ENCODE measurements at places on chromosomes 7 and 10.

DNA sequence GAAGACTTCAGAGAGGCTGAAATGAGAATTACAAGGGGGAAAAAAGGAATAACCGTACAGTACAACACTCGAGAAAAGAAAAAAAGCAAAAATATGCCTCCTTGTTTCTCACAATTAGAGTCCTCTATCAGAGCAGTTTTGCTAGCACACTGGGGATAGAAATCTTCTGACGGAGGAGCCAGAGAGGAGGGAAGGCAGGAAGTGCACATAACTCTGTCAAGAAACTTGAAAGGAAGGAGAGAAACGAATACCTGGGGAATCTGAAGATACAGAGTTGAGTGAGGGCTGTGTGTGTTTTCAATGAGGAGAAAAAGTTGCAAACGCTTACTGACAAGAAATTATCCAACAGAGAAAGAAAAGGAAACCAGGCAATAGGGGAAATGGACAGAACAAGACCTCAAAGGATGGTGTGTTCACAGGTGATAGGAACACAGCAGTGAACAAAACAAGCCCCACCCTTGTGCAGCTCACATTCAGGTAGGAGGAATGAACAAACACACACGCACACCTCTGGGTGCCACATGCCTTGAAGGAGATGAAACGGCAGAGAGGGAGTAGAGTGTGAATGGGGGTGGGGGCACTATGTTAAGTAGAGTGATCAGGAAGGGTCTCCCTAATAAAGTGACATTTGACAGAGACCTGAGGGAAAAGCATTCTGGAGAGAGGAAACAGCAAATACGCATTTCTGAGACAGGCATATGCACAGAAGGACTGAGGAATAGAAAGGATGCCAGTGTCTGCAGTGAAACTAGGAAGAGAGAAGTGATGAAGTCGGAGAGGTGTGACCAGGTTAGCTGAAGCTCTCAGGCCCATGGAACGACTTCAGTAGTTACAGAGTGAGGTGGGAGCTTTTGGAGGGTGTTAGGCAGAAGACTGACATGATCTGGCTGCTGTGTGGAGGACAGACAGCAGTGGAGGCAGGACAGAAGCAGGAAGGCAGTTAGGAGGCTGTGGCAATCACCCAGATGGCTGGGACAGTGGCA, 46.7 kb upstream of the SPOCK2 start:
- DNase-seq: no peak

DNA sequence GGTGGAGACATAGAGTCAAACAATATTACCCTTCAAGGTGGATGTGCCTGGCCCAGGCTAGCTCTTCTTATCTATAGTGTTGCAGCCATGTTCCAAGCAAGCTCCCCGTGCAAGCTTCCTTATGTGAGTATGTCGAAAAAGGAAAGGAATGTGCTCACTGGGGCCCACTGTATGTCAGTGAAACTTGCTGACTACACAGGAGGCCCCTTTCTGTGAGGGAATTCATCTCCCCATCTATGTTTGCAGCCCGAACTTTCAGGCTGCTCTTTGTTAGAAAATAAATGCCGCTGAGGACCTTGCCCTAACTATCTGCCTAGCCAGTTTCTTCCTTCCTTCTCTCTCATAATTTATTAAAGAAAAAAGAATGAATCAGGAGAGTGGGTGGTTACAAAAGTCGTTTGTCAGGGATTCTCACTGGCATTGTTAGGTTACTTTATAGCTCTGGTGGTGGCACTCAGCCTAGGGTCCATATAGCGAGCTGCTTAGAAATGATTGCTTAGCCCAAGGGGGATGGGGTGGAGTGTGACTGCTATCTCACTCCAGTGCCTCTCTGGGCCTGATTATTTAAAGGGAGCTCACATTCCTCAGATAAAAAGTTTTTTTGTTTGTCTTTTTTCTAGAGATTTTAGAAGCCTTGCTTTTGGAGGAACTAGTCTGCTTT, 302.1 kb downstream of the ABCA13 start:
- DNase-seq: no peak

GRCh38 chr10:68550747-68551411, 9.3 kb upstream of the TET1 start:
- DNase-seq: peak; percentile 7

DNA sequence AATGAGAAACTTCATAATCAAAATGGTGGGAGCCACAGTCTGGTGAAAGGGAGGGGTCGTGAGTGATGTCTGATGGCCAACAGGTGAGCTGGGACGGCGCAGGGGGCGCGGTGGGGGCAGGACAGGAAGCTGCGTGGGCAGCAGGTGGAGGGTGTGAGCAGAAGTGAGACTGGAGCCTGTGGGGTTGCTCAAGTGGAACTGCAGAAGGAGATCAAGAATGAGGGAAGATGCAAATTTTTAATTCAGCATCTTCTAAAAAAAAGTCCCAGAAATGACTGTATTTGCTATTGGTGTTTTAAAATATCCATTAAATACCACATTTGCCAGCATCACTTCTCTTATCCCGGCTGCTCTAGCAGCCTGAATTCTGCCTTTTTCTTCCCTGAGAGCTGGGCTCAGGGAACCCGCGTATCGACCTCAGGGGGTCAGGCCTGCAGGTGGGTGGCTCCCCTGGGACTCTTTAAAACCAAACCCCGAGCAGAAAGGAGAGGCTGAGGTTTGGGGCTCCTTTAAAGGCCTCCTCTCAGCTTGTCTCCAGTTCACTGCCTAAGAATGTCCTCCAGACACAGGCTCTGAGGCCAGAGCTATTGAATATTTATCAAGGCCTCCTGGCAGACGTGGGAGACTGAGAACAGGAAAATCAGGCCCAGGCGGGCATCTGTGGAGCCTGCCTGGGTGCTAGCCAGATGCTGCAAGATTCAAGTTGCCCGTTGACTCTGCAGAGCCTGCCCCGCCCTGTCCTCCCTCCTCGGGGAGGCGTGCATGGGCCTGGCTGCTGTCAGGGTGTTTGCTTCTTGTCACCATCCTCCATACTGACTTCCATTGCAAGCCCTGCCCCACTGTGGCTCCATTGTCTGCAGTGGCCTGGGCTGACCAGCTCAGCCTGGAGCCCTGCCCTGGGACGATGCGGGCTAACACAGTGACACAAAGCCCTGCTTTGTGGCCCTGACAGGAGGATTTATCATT, 53.9 kb downstream of the SYPL1 start:
- no peak for DNase-seq

GRCh38 chr7:149824748-149825566, 13.2 kb upstream of the ZNF862 start:
- no peak for DNase-seq

- no peak for DNase-seq
These were observed 189.7 kb upstream of the ADCY1 start for GRCh38 chr7:45384499-45384898.

DNA sequence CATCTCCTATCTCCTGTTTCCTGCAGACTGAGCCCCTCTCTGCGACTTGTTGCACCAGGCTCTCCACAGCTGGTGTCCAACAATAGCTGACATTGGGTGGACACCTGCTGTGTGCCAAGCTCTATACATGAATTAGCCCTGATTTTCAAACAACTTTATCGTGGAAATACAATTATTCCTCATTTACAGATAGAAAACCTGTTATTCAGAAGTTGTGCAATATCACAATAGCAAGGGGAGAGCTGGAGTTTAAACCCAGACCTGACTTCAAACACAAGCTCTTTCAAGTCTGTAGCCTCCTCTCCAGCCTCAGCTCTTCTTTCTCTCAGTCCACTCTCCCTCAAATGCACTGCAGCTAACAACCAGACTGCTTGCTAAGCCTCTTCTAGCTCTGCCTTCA, 168.8 kb downstream of the HECW1 start:
- DNase-seq: no peak

DNA sequence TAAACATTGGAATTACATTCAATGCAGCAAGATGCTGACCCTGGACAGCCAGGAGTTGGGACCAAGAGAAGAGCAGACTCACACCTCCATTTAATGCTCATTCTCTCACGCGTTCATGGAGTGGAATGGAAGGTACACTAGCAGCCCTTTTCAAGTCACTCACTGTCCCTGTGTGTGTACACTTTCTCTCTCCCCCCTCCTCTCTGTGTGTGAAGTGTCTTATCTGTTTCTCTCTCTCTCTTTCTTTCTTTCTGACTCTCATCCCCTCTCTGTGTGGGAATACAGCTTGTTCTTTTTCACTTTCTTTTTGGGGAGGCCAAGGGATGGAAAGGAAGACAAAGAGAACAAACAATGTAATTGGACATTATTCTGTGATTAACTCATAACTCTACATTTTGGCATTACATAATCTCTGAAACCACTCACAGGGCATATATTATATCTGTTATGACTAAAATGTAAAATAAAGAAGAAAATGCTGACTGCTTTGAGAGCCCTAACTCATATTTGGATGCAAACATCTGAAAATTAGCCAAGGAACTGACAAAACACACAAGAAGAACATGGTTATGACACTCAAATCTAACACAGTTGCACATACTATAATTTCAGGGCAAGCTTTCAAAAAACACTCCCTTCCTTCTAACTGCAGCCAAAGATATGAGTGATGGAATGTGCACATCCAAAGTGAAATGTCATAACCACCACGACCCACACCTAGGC, 188.8 kb downstream of the PARD3 start:
- DNase-seq: no peak

GRCh38 chr7:134602881-134603451, 43.7 kb upstream of the BPGM start:
- DNase-seq: no peak

DNA sequence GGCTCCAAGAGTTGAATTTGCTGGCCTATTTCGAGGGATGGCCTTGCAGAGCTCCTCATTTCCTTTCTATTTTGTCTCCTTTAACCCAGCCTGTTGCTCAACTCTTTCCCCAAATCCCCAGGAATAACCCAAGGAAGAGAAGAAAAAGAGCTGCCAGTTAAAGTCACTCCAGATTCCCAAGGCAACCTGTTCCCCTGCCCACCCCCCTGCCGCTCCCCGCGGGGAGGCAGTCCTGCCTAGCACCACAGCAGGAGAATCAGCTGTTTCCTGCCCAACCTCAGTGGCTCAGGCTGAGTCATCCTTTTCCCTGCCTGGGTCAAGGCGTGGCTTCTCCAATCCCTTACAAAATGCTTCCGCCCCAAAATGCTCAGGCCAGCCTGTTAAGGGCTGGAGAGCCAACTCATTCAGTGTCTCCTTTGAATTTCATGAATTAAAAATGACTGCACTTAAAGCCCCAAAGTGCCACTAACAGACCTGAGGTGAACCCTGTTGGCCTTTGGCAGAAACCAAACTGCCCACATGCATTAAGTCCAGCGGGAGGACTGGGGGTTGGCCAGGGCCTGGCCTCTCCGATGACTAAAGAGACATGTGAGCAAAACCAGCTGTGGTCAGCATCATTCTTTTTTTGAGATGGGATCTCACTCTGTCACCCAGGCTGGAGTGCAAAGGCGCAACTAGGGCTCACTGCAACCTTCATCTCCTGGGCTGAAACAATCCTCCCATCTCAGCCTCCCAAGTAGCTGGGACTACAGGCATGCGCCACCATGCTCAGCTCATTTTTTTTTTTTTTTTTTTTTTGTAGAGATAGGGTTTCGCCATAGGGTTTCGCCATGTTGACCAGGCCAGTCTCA, 83.2 kb upstream of the KIF5B start:
- no peak for DNase-seq
